ENCODE measurements at places on chromosomes 1 and 21.

GRCh38 chr1:85319491-85319890 lies 43.1 kb upstream of the BCL10 start:
- no peak for DNase-seq

DNA sequence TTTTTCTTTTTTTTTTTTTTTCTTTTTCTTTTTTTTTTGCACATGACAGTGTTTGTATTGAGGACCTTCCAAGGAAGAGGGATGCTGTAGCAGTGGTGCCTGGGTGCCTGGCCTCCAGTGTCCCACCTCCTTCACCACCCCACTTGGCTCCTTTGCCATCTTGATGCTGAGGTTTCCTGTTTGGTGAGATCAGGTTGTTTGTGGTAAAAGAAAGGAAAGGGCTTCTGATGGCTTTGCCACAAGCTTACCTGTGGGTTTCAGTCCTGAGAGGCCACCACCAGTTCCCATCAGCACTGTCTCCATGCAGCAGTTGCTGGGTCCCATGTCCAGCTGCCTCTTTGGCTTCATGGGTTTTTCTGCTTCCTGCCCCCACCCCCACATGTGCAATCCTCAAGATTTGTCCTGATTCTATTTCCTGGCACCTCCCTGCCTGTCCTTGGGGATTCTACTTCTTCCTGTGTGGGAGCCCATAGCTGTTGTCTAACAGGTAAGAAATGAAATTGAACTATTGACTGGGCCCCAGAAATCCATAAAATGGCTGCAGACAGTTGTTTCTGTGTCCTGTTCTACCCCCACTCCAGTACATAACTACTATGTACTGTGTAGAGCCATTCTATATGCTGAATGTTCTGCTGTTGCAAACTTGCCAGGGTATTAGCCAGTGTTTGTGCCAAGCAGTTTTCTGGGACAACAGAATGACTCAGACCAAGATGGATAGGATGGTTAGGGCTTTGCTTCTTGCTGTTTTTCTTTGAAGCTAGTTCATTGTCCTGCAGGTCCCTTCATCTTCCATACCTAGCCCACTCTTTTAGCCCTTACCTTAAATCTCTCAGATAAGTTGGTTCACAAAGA lies 4.2 kb upstream of the CCDC28B start:
- DNase-seq = no peak

GRCh38 chr1:154772056-154772455 lies 98.0 kb downstream of the KCNN3 start:
- no peak for DNase-seq

DNA sequence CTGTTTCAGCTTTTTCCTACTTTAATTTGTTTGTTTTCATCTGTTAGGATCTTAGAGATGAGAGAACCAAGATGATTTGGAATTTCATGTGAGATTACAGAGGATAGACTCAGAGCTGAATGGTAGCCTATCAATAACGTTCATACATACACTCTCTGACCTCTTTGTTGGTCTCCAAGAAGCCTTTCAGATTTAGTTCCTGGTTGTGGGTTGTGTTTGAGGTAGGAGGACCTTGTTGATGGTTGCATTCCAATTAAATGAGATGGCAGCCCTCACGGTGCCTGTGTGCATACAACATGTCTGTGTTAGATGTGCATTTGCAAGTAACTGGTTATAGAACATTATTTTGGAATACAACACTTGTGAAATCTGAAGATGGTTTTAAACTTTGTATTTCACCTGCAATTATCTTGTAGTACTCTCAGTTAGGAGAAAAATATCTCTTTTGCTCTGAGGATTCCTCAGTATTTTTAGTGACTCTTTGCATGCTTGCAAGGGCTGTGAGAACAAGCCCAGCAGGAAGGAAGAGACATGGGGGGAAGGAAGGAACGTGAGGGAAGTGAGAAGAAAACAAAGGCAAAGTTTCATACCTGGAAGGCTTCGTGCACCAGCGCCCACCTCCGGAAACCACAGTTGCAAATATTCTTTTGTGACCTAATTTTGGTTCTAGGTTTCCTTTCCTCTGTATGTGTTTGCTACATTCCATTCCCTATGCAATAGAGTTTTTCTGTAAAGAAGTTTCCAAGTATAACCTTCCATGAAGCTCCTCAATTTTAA lies 291.8 kb downstream of the DISC1 start:
- no peak for DNase-seq

DNA sequence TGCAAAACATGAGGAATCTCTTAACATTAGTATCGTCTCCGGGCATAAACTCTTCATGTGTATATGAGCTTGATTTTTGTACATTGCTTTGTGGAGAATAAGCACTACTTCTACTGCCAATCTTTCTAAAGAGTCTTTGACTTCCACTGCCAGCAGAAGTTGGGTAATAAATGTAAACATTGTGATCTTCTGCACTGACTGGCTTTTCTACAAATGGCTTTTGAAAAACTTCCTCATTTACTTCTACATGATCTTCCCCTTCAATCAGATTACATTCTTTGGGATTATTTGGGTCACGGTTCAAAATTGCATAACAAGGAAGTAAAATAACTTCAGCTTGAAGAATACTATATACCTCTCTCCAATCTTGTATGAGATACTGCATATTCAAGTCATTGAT lies 30.4 kb upstream of the SLC44A5 start:
- no peak for DNase-seq

GRCh38 chr1:193631306-193631705 lies 444.9 kb upstream of the B3GALT2 start:
- DNase-seq = no peak

DNA sequence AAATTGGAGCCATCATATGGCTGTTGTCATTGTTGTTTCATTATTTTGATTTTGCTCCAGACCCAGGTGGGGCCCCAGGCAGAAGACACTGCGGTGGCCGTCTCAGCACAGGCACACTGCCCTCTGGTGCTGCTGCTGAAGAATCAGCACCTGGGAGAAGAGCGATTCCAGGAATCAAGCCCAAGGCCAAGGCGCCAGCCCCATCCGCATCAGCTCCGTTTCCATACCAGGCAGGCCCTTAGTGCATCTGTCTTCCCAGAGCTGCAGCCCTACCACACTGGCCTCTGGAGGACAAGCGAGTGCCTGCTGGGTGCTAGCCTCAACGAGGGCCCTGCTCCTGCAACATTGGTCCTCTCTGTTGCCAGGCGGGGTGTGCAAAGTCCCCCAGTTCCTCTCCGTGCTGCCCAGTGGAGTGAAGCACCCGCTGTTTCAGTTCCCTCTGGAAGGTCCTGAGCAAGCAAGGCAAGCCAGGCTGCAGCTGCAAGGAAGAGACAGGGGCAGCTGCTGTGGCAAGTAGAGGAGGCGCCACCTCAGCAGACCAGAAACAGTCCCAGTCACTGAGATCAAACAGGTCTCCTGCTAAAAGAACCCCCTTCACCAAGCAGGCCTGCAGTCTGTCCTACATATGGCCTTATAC lies 5.2 kb downstream of the GRIK3 start:
- peak; percentile 8 for DNase-seq

- no peak for DNase-seq
Observed at GRCh38 chr1:5661196-5662085, 330.8 kb downstream of the NPHP4 start.

DNA sequence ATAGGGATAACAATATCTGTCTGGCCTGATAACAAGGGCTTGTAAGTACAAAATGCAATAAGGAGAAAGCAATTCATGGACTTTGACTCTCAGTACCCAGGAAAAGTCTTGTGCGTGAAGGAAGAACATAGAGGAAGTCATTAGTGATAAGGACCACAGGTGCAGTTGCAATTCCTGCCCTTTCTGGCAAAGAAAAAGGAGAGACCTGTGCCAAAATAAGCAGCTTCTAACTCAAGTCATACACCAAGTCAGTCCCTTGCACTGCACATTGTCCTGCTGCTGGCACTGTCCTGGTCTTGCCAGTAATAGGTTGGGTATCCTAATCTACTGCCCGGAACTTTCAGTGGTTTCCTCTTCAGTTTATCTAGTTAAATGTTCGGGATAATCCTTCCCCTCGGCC lies 14.8 kb upstream of the SOD1 start:
- no peak for DNase-seq

GRCh38 chr21:42351626-42352440 lies 1.0 kb upstream of the TFF2 start:
- DNase-seq = no peak

DNA sequence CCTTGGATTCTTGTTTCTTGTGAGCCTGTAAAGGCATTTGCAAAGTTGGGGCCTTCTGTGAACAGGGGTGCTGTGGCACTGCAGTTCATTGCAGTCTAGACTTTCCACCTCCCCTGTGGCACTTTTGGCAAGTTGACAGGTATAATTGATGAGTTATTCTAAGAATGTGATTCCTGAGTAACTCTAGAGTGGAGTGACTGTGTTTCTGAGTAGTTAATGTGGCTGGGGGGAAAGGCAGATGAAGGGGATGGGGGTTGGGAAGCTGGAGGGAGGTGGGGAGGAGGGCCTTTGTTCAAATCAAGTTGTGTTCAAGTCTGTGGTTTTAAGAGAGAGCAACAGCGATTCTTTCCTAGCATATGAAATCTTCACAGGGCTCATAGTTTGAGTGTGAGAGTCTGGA lies 32.9 kb downstream of the PBX1 start:
- no peak for DNase-seq

GRCh38 chr1:119962296-119962968 lies 66.1 kb upstream of the ADAM30 start:
- DNase-seq = no peak

- DNase-seq = no peak
Observed at GRCh38 chr1:3527774-3528173, 73.3 kb downstream of the ARHGEF16 start.

DNA sequence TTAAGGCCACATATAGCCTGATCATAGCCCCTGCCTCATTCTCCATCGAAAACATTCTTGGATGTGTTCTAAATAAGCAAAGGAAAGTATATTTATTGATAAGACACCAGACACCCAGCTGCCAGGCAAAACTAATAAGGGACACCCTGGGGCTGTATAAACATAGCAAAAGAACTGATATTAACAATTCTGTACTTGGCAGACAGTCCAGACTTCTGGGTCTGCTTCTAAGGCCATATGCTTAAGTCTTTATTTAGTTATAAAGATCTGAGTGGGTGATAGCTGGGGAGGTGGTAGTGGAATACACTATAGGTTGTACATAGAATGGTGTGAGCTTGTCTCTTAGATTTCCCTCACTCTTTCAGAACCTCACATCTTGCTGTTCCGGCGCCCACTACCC lies 3.9 kb downstream of the CKS1B start:
- no peak for DNase-seq

DNA sequence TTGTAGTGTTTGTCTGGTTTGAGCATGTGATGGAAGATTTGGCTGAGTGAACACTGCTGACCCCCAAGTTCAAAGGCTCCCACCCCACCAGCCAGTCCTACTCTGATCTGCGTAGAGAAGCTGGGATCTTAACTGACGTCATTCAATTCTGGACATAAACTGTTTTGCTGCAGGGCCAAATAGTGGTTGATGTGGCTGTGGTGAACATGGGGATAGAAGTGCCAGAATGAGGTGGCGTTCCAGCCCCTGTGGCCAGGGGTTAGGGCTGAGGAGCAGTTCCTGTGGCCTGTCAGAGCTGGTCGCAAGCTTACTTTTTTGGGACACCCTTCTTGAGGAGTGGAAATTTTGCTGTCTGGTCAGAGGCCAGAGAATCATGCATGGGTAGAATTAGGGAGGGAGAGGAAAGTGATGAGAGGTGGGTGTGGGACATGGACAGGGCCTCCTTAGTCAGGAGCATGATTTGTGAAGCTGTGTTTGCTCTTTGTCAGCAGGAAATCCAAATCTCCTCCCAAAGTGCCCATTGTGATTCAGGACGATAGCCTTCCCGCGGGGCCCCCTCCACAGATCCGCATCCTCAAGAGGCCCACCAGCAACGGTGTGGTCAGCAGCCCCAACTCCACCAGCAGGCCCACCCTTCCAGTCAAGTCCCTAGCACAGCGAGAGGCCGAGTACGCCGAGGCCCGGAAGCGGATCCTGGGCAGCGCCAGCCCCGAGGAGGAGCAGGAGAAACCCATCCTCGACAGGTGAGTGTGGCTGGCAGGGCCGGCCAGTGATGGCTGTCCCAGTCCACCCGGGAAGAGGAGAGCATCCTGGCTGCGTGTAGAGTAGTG lies 25.9 kb downstream of the SZRD1 start:
- no peak for DNase-seq

- DNase-seq = no peak
Observed at GRCh38 chr1:78911956-78912880, 94.3 kb downstream of the ADGRL4 start.

- no peak for DNase-seq
Observed at GRCh38 chr21:44965251-44966022, 25.6 kb downstream of the SLX9 start.

DNA sequence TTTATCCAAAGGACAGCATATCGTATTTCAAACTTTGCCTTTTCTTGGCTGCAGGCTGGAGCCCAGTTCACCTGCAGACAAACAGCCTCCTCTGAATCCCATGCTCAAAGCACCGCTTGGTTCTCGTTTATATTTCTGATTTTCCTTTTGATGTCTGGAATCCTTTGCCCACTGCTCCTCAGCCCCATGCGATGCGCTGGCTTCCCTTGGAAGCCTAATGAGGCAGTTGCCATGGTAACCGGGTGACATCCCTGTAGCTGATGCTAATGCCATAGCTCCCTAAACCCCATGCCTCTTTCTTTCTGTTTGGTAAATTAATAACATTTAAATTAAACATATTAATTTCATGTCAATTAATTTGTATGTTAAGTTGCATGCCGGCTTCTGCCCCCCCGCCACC lies 327.1 kb downstream of the PRDM2 start:
- DNase-seq = no peak

DNA sequence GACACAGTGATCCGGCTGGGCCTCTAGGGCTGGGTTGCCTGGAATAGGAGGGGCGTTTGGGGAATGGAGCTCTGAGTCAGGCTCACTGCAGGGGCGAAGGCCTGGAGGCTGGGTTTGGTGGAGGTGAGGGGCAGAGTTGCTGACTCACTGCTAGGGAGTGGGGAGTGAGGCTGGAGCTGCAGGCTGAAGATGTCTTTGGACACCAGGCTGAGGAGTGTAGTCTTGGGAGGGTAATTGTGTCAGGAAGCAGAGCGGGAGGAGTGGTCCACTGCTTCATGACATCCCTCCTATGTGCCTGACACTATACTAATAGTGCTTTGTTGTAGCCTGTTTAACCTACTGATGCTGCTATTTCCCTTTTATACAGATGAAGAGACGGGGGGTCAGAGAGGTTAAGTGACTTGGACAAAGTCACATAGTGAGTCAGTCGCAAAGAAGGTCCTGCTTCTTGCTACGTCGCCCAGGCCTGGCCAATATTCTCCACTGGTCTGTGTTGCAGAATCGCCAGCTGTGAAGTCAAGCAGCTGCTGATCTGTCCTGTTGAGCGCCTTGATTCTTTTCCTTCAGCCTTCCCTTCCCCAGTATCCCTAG lies 13.6 kb downstream of the ACTL8 start:
- no peak for DNase-seq

GRCh38 chr1:204704794-204705492 lies 19.4 kb upstream of the LRRN2 start:
- no peak for DNase-seq

- no peak for DNase-seq
Observed at GRCh38 chr1:243488459-243489157, 232.8 kb downstream of the SDCCAG8 start.

DNA sequence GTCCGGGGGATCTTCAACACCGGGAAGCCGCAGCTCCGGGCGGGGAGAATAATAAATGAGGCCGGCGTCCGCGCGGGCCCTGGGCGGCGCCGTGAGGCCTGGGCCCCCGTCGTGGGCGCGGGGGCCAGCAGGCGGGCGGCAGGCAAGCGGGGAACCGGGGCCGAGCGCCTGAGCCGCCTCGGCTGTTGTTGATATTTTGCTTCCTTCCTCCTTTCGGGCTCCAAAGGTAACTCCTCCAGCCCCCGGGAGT lies at the start of gene MEF2D:
MEF2D (minus strand) TSS at position 233 of the 250 bp plus-strand sequence. CDS start 17,483 bp downstream, outside the sequence.
- DNase-seq = no peak

- no peak for DNase-seq
Observed at GRCh38 chr21:44713130-44713529, 1.8 kb upstream of the TSPEAR start.

- no peak for DNase-seq
Observed at GRCh38 chr1:233673947-233674431, 60.1 kb downstream of the KCNK1 start.
